ENCODE measurements at places on chromosomes 6 and 20.

DNA sequence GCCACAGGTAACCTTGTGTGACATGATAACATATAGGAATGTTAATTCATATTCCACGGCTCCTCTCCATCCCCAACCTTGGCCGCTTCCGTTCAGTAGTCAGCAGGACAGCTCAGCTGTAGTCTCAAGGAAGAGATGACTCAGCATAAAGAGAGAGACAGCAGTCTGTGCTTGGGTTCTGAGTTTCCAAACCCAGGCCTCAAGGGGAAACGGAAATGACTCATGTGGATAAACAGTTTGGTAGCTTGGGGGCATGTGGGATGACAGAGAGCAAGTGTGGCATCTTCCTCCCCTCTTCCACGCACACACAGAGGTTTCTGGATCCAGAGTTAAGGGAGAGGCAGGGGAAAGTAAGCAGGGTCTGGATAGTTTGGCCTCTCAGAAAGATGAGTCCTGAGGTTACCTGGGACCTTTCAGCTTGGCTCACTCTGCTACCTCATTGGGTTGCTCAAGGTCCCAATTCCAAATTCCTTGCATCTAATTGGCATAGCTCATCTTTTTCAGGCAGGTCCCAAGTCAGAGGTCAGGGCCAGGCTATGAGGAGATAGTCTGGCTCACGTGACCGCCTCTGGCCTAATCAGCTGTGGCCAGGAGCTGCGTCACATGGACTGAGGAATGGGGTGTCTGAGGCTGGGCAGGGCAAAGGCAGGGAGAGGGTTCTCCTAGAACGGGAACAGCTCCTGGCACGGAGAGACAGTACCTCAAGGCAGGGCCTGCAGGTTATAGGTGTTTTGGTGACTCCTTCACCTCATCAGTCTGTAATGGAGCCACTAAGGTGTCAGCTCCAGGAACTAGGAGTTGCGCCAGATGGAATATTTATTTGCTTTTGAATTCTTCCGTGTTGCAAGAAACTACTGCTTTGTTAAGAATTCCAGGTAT, 36.5 kb upstream of the MLN start:
- peak; percentile 46 for DNase-seq

DNA sequence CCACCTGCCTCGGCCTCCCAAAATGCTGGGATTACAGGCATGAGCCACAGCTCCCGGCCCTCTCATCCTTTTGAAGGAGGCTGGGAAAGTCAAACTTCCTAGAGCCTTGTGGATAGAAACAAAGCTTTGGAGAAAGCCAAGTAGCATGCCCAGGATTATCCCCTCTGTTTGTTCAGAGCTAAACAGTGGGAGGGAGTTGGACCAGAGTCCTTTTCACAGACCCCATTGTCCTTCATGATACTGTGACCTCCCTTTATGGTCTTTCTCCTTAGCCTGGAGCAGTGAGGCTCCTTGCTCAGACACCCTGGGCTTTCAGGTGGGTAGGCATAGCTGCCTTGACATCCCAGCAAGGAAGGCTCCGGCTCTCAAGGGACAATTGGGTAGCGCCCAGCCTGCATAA, 25.4 kb downstream of the ARFGEF3 start:
- no peak for DNase-seq

GRCh38 chr20:20440481-20440880, 72.6 kb downstream of the INSM1 start:
- DNase-seq: no peak

- DNase-seq: no peak
Observed at GRCh38 chr20:55166063-55166462, 690.7 kb downstream of the DOK5 start.

GRCh38 chr6:49556429-49556837, 6.0 kb downstream of the C6orf141 start:
- no peak for DNase-seq

DNA sequence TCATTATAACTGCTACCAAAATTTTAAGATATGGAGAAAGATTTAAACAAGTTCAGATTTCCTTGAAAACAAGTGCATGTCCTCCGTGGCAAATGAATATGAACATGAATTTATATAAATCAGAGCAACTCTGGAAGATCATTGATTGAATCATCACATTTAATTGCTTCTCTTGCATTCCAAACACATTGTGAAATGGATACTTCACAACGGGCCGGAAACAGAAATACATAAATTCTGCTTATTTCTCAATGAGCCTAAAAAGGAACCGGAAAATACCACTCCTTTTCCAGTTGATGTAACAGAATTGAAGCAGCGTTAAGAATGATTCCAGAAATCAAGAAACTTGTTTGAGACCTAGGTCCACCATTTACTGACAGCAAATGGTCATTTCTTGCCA, 134.6 kb upstream of the BTN3A2 start:
- DNase-seq: no peak

GRCh38 chr6:56860475-56860874, 94.4 kb upstream of the BEND6 start:
- no peak for DNase-seq

DNA sequence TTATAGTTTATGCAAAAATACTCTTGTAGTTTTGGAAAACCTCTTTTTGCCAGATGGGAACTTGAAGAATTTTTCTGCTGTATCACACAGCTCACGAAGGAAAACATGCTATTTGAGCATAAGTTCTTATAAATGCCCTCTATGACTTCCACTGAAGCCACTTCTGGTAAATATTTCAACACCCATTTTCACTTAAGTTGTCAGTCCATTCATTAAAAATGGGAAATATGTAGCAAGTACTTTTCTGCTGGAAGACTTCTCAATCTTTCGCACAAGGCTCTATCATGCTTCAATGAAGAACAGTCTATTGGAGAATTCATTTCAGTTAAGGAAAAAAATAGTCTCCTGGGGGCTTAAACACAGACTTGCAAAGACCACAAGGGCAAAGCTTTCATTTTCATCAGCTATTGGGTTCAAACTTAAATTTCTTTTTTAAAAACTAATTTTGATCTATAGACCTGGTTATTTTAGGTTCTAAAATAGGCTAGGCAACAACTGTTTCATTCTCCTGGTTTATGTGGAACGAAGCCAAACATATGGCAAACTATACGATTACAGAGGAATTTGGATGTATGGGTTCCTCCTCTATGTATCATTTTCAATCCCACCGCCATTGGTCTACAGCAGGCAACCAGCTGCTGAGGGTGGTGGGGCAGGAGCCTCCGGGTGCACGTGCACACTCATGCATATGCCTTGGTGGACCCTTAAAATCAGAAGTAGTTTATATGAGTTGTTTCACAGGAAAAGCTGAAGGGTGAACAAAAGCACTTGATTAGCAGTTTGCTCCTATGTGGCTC, 38.7 kb downstream of the LAMA4 start:
- no peak for DNase-seq

- DNase-seq: no peak
Observed at GRCh38 chr20:19274412-19275015, 62.1 kb downstream of the SLC24A3 start.

Data from CD4-positive, alpha-beta T cell treated with Interleukin-4 for 4 hours (primary cell).